ENCODE measurements at places on chromosomes 5 and 9. TPM values are rescaled to one million over a fixed set of nuclear protein-coding genes. Genes with fewer than 3 reads are reported as not detected.

DNA sequence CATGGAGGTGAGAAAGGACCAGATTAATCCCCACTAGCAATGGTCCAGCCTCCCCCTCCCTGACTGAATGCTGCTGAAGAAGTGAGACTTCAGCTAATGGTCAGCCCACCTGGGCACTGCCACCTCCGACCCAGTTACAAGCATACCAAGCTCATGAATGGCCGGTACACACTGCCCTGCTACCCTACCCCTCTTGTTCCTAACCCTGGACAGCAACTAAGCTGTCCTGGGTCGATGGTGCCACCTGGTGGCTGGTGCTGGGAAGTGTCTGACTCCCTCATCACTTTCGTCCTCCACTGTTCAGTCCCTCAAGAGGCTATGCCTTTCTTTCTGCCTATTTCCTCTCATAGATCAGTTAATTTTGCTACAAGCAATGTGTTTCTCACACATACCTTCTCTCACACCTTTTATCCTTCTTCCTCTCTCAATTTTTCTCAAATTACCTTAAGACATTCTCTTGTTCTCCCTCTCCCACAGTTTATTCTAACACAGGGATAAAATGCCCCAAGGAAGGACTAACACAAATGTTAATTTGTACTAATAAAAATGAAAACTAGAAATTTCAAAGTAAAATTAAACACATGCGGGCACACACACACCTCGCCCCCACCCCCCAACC, 42.4 kb downstream of the PAX5 start:
- no peak for DNase-seq

DNA sequence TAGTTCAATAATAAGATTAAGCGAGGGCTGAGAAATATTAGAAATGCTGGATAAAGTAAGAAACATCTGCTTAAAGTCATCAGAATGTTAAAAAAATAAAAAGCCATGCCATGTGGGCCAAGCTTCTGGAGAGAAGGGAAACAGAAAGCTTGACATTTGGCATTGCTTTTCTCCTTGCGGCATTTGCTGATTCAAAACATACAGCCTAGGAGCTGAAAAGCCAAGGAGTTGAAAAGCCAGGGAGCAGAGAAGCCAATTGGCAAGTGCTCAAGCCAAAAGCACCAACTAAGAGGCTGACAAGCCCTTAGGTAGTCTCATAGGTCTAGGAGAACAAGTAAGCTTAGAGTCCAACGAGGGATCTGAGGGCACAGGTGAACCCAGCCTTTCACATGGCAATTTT, 754.3 kb downstream of the TLE4 start:
- DNase-seq: no peak

DNA sequence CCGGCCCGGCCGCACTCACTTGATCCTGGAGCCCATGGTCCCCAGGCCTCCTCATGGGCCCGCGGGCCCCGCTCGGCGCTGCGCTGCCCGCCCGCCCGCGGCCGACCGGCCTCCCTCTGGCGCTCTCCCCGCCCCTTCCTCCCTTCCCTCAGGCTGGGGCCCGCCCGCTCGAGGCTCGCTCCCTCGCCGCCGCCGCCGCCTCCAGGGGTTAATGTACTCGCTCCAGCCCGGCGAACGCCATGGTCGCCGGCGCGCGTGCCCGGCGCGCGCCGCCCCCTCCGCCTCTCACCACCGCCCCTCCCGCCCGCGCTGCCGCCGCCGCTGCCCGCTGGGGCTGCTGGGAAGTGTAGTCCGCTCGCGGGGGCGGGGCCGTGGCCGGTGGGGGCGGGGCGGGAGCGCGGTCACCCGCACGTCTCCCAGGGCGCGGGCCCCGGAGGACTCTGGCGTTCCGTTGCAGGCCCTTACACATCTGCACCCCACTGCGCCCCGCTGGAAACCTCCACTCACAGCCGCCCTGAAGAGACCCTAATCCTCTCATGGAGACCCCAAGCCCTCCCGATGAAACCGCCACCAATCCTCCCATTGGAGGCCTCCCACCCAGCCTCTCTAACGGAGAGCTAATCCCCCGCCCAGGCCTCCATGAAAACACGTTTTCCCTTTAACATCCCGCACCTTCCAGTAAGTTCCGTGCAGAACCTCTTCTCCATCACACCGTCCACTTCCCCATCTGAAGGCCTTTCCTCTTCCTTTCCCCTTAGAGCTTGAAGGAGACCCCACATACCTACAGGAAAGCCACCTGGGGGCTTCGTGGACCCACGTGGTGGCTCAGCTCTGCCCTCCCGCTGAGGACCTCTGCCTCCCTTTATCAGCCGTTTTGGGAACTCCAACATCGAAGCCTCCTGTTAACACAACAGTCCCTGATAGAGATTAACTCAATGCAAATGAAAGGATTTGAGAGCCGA, at the start of gene DENND1A:
Gene DENND1A (minus strand): TSS at position 257 of the 962 bp plus-strand sequence. CDS start 221 bp downstream, at position 36.
- peak; percentile 68 for DNase-seq

- no peak for DNase-seq
These were observed 57.5 kb downstream of the VAV2 start for GRCh38 chr9:133934482-133935232.

TLR4 gene
- polyA plus RNA-seq: 9.0 TPM

- no peak for DNase-seq
These were observed 4.1 kb downstream of the FIBCD1 start for GRCh38 chr9:130934702-130935647.

DNA sequence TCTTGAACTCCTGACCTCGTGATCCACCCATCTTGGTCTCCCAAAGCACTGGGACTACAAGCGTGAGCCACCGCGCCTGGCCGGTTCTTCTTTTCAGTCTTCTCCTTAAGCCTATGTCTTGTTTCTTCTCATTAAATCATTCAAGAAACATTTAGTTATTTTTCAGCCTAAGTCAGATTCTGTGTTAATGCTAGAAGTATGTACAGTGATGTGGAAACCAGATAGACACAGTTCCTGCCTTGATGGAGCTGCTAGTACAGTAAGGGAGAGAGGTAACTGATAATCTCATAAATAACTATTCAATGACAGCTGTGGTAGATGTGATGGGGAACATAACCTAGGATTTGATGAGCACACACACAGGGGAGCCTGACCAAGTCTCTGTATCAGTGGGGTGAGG, 46.3 kb upstream of the NR3C1 start:
- DNase-seq: no peak

DNA sequence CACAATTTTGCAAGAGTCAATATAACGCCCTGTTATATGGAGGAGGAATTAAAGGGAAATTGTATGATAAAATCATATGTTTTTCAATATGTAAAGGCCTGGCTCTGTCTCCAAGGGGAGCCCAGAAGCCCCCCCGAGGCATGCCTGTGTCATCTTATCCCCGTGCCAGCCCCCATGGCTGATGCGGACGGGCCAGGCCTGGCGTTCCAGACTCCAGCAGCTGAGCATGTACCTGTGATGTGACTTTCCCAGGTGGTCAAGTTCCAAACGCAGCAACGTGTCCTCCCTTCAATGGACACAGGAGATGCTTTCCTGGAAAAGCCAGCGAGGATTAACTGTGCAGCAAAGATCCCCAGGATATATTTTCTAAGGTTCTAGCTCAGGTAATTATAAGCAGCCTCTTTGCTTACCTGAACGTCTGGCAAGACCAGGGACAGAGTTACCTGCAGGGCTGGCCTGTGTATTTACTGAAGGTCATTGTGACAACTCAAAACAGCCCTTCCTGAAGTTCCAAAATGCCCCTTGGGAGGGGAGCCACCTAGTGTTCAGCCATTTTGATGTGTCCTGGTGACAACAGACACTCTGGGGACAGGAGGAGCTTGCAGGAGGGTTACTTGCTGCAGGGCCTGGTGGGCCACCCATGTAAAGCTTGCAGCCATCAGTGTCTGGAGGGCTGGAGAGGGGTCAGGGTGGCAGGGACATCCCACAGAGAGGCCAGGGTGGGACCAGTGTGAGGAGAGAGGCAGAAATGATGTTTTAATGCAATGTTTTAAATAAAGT, 53.3 kb upstream of the RNU6ATAC start:
- no peak for DNase-seq

NDST1 gene
- polyA plus RNA-seq: 65.6 TPM

DNA sequence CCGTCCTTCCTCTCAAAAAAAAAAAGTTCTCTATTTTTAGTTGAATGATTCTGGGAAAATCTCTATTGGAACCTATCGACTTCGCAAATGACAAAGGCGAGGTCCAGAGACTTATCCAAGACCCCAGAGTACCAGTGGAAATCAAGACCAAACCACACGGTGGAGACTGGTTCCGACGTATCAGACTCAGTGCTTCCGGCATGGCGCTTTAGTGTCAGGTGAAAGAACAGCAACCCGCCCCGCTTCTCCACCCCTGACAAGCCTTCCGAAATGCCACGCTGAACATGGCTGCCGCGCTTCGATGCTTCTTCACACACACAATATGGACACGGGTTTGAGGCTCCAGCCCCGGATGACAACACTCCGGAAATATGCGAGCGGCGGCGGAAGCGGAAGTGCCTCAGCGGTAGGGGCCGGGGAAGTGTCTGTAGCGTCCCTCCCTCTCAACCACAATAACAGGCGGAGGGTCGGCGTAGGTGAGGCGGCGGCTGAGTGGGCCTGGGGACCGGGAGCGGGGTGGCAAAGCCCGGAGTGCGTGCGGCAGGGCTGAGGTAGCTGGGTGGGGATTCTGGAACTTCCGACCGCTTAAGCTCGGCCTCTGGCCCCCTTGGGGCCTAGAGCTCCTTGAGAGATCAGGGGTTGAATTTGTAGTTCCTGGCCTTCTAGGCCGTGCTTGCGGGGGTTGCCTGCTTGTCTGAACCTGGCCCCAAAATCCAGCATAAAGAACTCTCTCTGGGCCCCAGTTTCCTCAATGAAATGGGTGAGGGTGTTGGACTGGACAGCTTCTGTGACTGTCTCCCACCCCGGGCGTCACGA, at the start of gene FBXO38:
Gene FBXO38 (plus strand): TSS at position 395 of the 816 bp plus-strand sequence. CDS start 10,819 bp downstream, outside the sequence.
- DNase-seq: peak; percentile 97

DNA sequence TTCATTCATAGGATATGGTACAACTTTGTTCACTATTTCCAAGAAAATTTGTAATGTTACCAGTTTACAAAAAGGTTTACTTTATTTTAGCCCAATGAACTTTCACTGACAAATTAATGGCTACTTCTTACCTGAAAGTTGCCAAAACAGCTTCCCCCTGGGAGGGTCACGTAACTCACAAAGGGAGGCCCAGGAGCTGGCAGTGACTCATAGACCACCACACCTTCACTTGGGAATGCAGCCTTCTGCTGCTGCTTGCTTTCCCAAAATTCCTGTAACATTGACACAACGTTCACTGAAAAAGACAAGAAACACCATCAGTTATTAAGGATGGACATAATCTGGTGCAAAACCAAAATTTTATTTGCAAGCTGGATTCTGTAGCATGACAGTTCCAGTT, 18.1 kb downstream of the LIX1 start:
- DNase-seq: no peak

- no peak for DNase-seq
These were observed 72.3 kb upstream of the CDH6 start for GRCh38 chr5:31121224-31121623.

DNA sequence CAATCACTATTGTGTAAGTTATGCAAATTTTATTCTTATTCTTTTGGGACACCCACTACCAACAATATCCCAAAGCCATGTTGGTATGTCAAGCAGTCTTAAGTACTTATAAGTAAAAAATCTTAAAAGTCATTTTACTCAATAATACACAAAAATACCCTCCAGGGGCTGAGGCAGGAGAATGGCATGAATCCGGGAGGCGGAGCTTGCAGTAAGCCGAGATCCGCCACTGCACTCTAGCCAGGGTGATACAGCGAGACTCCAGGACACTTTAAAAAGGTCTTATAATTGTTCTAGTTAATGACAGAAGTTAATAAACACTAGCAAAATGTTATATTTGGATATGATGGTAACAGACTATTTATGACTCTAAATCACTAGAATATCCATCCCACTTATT, 16.8 kb downstream of the CLINT1 start:
- DNase-seq: no peak

FOXD4L6 gene
- polyA plus RNA-seq: not detected

DNA sequence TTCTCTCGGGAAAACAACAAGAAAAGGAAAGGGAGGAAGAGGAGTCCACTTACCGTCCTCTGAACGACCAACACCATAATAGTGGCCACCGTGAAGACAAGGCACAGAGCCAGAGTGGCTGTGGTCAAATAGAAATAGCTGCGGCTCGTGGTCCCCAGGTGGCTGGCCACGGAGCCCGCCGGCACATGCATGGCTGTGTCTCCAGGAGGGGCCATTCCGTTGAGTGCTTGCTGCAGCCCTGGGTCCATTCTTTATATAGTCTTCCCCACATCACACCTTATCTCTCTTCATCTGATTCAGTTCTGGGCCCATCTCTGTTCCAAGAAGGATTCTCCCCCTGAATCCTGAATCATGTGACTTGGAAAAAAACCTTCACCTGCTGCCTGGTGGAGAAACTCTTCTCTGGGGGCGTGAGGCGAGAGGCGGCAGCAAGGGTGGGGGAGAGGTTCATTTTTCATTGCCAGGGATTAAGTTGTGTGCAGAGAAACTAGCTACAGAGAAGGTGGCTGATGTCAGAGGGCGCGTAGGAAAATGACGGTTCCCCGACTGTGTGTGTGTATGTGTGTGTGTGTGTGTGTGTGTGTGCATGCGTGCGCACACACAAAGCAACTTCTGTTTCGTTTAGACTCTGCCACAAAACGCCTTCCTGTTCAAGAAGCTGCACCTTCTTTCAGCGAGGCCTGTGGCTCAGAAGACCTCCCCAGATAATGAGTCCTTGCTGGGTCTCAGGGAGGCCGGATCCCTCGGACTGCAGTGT, at the start of gene TNFSF8:
Gene TNFSF8 (minus strand): TSS at position 536 of the 757 bp plus-strand sequence. CDS start 288 bp downstream, at position 248.
- DNase-seq: no peak

EXOSC2 gene
- 43.4 TPM for polyA plus RNA-seq

DDX4 gene
- polyA plus RNA-seq: not detected

- no peak for DNase-seq
These were observed 201.3 kb upstream of the PUM3 start for GRCh38 chr9:3045153-3045552.

GRCh38 chr9:73683862-73684591, 532.4 kb downstream of the ANXA1 start:
- DNase-seq: no peak

DOCK8 gene
- 12.6 TPM for polyA plus RNA-seq

GRCh38 chr5:108380531-108381349, 1.2 kb downstream of the FBXL17 start:
- peak; percentile 39 for DNase-seq

- DNase-seq: no peak
These were observed 203.4 kb upstream of the RASEF start for GRCh38 chr9:83266331-83266665.

DNA sequence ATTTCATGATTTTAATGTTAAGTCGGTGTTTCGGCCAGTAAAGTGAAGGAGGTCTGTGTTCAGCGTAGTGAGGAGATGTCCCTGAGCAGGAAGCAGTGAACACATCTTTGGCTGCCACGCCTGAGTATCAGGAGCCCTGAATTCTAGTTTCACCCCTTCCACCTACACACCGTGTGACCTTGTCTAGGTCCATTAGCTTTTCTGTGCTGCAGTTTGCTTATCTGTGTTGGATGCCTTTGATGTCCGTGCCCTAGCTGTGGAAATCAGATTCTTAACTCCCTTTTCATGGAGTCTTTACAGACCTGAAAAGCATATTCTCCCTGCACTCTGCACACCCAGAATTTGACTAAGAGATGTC, 601 bp downstream of the FBXO38 start:
- no peak for DNase-seq

All from renal cortex interstitium (tissue), 15 donors.